RKO (cell line): ENCODE measurements at places on chromosomes 16 and 17.
A peak's percentile ranks its signal among the peaks of the same experiment; 100 is the strongest.

- no peak for DNase-seq
Measured at GRCh38 chr17:28722417-28723158, 2.8 kb downstream of the RPL23A start.

DNA sequence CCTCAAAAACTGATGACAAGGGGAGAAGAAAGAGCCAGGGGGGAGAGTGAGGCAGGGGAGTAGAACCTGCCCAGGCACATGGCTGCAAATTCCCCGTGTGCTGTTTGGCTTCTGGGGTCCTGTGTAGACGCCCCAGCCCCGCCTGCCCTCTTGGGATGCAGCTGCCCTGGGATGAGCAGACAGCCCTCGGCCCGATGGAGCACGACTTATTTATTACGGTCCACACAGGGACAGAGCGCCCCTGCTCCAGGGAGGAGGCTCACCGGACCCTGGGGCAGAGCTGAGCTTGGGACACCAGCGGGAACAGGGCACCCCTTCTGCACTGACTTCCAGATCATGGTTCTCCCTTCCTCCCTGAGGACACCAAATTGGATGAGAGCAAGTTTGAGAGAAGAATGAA is 9.1 kb downstream of the LDHD start:
- no peak for DNase-seq

GRCh38 chr16:62213763-62214162 is 177.5 kb upstream of the CDH8 start:
- no peak for DNase-seq

DNA sequence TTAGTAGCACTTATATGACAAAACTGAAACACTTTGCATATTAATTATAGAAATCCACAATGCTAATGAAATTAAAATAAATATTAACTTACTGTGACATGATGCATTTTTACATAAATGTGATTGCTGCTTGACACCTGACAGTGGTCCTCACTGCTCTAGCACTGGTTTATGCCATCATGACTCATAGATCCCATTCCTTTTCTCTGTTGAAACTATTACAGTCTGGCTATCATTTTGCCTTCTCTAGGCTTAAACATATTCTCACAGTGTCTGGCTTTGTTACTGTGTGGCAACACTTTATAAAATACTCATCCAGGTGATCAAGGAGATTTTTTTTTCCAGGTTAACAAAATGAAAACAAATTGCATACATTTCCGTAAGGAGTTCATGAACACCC is 108.0 kb downstream of the MRTFB start:
- no peak for DNase-seq

DNA sequence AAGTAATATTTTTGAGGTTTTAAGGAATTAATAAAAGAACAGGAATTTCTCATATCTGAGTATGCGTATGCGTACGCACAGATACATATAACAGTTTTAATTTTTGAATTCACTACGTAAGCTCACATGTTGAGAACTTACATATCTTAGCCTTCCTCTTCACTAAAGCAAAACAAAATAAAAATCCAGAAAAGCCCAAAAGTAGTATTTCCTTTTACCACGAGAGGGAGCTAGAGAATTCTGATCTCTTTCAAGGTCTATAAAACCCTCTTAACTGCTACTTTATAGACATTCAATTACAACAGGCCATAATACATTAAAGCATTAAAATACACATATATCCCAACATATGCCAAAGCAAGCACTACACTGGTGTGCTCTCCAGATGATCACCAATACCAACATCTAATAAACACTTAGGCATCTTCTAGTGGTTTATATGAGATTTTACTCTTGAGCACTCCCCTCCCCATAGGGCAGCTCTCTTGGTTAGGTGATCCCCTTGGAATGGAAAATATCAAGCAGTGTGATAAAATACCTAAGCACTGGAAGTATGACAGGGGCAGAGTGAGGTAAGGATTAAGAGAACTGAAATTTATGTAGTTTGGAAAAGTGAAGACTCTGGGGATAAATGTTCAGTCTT is 94.0 kb downstream of the SKAP1 start:
- peak; percentile 65 for DNase-seq

GRCh38 chr16:66273053-66273452 is 93.4 kb upstream of the CDH5 start:
- no peak for DNase-seq

DNA sequence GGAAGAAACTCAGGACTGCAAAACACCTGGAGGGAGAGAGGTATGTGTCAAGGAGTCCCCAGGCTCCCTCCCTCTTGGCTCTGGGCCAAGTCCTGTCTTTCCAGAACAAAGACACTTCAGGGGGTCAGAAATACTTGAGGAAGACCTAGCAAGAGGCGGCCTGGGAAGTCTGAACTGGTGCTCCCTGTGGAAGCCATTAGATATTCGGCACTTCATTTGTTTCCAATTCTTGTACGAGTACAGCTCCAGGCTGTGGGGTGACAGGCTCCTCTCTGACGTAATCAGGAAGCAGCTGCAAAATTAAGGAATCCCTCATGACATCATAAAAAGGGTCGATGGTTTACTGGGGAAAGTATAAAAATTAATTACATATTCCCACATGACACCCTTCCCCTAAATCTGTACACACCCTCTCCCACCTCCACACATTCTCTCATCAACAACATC is 108.7 kb downstream of the SMG6 start:
- DNase-seq: no peak

DNA sequence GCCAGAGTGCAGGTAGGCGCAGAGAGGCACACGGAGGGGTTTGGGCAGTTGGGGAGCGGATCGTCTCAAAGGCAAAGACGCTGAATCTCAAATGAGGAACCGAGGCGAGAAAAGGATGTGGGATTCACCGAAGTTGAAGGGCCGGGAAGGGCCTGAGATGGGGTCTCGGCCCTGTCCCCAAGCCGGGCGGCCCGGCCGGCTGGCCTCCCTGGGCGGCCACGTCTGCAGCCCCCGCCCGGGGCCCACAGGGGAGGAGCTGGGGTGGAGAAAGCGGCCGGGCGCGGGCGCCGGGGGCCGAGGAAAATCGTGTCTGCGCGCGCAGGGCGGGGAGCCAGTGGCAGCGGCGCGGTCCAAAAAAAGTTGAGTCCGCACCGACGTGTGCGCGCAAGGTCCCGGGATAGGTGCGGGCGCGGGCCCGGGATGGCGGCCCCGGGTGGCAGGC is 458 bp downstream of the SLC12A4 start:
- no peak for DNase-seq

DNA sequence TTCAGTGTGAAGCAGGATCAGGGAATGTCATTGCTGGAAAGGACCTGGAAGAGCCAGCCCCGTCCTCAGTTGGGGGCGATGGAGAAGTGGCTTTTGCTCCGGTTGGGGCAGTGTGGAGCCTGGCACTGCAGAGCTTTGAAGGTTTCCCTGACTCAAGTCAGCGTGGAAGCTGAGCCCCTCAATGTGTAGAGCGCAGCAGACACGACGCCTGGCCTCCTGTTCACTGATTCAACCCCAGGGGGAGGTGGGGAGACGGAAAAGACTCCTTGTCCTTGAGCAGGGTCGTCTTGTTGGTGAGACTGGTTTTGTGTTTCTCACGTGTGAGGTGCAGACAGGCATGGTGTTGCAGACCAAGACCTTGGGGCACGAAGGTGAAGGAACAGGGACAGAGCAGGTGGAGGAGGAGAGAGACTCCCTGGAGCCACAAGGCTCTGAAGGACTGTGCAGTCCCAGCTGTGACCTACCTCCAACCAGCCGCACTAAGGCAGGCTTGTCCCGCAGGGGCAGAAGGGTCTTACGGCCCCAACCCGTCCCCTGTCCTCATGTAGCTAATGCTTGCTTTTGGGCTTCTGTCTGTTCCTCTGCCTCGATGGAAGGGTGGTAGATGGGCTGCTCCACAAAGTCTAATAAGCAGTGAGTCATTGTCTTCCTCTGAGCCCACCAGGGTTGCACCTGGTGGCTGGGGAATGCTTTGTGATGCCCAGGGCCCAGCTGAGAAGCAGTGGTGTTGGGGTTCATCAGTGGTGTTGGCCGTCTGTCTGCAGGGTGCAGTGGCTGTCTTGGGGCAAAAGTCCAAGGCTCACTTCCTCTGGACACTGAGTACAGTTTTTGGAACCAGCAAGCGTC is 47.8 kb downstream of the MPRIP start:
- DNase-seq: no peak

GRCh38 chr17:82200743-82201497 is 11.7 kb downstream of the CCDC57 start:
- no peak for DNase-seq

DNA sequence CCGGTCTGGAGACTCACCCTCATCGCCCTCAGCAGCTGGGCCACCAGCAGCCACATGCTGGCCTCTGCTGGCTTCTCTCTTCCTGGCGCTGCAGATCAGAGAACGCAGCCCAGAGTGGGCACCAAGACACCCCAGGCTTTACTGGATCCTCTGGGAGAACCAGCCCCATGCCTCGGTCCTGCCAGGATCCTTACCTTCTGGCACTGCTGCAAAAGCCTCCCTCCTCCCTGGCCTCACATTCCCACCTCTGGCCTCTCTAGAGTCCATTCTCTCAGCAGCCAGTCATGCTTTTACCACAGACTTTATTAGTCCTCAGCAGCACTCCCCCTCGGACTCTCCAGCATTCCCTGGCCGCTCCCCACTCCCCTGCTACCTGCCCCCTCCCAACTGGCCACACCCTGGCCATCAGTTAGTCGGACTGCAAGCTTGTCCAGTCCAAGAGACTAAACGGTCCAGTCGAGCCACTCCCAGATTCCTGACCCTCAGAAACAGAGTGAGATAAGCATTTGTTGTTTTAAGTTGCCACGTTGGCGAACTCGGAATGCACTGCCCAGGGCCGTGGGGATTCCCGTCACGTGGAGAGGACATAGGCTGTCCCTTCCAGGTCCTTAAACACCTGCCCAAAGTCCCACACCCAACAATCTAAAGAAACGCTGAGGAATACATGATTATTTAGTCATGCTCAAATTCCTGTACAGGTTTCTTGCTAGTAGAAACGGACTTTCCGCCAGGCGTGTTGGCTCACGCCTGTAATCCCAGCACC is 5.9 kb upstream of the SPG7 start:
- DNase-seq: no peak

GRCh38 chr16:11412175-11412904 is 67.1 kb downstream of the RMI2 start:
- no peak for DNase-seq

- no peak for DNase-seq
Measured at GRCh38 chr17:52147431-52147830, 11.1 kb downstream of the CA10 start.

DNA sequence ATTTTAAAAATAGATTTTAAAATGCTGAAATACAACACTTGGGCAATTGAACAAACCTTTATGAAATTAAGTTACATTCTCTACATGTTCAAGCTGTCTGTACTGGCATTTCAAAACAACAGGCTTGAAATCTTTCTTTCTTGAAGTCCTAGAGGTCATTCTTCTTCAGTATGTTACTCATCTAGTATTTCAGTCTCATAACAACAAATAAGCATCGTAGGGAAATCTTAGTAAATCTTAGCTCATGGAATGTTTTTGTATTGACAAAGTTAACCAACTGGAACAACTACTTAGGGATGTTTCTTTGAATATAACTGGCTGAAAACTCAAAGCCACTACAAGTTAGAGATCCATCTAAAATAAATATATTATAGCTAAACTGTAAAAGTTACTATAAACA is 96.6 kb downstream of the KIF2B start:
- DNase-seq: no peak

- no peak for DNase-seq
Measured at GRCh38 chr17:82073446-82073845, 7.8 kb upstream of the DUS1L start.

GRCh38 chr17:54861471-54861983 is 39.1 kb upstream of the TOM1L1 start:
- no peak for DNase-seq

- no peak for DNase-seq
Measured at GRCh38 chr16:86038926-86039310, 140.0 kb downstream of the IRF8 start.

DNA sequence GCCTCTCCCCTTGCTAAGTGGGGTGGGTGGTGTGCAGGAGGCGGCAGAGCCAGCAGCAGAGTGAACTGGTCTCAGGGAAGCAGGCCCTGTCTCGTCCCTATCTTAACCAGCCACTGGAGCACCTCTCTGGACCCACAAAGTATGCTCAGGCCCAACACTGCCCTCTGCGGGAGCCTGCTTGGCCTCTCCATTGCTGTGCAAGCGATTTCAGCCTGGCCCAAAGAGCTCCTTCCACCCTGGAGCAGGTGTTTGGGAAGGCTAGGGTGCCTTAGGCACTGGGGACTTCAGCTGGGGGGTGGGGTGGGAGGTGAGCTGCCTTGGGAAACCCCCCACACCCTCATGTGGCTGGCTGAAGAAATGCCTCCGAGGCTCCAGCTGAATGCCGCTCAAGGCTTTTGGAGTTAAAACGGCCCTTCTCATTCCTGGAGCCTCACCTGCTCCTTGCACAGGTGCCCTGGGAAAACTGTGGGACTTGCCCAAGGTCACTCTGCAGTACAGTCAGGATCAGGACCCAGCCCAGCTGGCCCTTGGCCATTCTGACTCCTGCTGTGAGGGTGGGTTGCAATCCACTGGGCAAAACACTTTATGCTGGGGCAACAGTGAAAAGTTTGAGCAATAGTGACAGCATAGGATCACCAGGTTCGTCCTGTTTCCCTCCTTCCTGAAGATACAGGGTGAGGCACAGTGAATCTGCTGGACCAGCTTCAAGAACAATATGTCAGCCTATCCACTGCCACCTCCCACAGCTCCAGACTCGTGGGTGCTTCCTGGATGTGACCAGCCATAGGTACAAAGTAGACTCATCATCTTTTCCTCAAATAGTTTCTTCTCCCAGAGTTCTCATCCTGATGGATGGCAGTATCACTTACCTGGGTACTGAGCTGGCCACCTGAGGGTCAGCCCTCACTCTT is 5.9 kb upstream of the UBE2O start:
- peak; percentile 64 for DNase-seq

DNA sequence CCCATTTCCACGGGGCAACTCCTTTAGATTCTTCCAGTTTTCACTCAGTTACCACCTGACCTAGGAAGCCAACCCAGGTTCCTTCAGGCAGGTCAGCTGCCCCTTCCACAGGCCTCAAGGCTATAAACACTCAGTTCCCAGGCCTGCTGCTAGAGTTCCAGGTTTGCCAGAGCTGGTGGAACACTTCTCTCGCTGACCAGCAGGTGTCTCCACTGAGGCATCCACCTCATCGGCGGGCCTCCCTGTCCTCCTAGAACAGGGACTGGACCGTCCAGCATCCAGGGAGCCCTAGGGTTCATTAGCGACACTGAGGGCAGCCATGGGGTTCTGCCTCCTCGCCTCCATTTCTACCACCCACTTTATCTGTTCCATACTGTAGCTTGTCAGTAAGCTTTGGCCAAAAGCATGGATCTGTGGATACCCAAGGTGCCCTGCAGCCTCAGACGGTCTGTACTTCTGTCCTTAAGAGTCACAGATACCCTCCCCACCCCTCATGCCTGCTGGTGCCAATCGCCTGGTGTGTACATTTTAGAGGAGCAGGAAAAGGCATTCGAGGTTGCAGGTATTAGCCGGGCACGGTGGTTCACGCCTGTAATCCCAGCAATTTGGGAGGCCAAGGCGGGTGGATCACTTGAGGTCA is 29.0 kb downstream of the PIMREG start:
- DNase-seq: peak; percentile 67

- DNase-seq: peak; percentile 62
Measured at GRCh38 chr17:28901866-28902818, 737 bp downstream of the DHRS13 start.
